Type B pancreatic cell (in vitro differentiated cells): ENCODE measurements at places on chromosomes 3 and 15.

- no peak overlapping the region for H3K4me3 ChIP-seq
- DNase-seq, result no peak
- H3K36me3 ChIP-seq, result no peaks in the 10 kb centered on the region
Measured at GRCh38 chr3:103629391-103629790, 1194.6 kb downstream of the ZPLD1 start.

GRCh38 chr3:122415104-122415744, 638 bp downstream of the WDR5B start:
- H3K27ac ChIP-seq, result peak overlapping the region; percentile 99
- no peak for DNase-seq
- H3K36me3 ChIP-seq, result peaks cover 12% of the 10 kb centered on the region
- peaks cover 25% of the 10 kb centered on the region for H3K4me1 ChIP-seq
- H3K4me3 ChIP-seq, result peak overlapping the region; percentile 99
- H3K27me3 ChIP-seq, result peaks cover 3% of the 10 kb centered on the region

DNA sequence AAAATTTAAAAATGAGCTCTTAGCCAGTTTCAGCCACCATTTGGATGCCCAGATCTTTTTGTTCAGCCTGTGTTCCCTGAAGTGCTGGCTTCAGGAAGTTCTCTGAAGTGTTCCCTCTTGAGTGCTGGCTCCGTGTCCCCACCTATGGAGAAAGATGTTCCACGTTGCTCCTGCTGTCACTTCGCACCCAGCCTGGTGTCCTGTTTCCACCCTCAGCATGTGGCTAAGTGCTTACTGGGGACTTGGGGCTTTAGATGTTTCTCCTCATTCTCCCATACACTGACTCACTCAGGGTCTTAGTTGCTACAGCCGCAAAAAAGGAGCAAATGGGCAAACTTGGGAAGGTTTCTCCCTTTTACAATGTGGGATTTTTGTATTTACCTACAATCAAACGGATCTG, 16.6 kb downstream of the CHCHD6 start:
- H3K4me1 ChIP-seq, result peaks cover 13% of the 10 kb centered on the region
- H3K36me3 ChIP-seq, result peaks cover 6% of the 10 kb centered on the region
- DNase-seq, result no peak
- no peaks in the 10 kb centered on the region for H3K27me3 ChIP-seq
- no peak overlapping the region for H3K4me3 ChIP-seq

DNA sequence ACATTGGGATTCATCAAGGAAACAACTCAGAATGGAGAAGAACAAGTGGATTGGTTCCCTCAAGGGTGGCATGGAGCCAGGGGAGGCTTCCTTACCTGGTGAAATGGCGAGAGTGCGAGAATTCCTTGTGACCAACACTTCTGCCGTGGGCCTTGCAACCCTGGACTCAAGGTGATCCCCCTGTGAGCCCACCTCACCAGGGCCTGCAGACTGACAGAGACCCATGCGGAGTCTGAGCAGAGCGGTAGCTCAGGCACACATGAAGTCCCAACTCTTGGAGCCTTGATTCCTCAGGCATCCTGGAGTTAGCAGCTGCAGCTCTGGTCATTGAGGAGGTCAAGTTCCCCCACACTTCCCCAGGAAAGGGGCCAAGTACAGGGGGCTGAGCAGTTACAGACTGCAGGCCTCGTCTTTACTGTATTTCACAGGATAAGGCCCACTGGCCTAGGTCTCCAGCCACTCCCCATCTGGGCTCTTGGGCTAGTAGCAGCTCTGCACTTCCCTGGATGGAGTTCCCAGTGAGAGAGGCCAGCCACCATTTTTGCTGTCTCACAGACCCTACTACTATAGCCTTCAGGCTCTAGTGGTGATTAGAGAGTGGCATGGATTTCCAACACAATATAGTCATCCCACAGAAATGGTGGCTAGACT, 269.5 kb upstream of the DCBLD2 start:
- no peaks in the 10 kb centered on the region for H3K4me1 ChIP-seq
- no peak overlapping the region for H3K4me3 ChIP-seq
- no peak overlapping the region for H3K27ac ChIP-seq
- DNase-seq, result no peak
- H3K36me3 ChIP-seq, result no peaks in the 10 kb centered on the region

DNA sequence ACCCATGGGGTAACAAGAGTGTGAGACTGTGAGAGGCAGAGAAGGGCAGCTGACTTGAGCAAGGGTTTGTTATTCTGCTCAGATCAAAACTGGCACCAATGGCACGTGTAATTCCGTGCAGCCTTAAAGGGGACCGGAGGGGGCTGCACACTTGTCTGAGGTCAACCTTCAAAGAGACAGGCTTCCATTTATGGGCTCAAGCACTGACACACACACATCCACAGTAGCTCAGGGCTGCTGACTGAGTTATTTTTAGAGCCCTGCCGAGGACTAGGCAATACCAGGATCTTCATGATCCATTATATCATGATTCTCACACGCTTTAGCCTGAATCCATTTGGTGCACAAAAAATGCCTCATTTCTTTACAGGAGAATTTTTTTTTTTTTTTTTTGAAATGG, 20.6 kb upstream of the SPTBN5 start:
- H3K27ac ChIP-seq, result no peak overlapping the region
- no peak for DNase-seq
- peaks cover 23% of the 10 kb centered on the region for H3K36me3 ChIP-seq
- H3K27me3 ChIP-seq, result no peaks in the 10 kb centered on the region
- H3K4me1 ChIP-seq, result peaks cover 20% of the 10 kb centered on the region

DNA sequence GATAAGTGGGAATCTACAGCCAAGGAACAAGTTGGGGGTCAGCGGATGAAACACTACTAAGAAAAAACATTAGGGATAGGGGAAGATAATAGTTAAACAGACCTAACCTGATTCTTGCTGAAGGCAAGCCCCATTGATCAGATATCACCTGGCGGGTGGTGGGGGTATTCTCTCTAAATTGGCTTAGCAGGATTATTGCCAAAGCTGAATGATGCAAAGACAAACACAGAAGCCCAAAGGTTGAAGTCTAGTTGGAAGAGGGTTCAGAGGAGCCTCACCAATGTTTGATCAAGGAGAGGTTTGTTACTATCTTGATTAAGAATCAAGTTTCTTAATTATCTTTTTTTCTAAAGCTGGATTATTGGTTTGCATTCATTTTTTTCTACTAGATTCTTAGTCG, 371.9 kb upstream of the CNTN4 start:
- no peaks in the 10 kb centered on the region for H3K4me1 ChIP-seq
- DNase-seq, result no peak
- H3K4me3 ChIP-seq, result no peak overlapping the region
- H3K27me3 ChIP-seq, result no peaks in the 10 kb centered on the region

GRCh38 chr15:49155834-49156627, 632 bp upstream of the COPS2 start:
- peaks cover 45% of the 10 kb centered on the region for H3K4me1 ChIP-seq
- DNase-seq, result no peak
- no peaks in the 10 kb centered on the region for H3K36me3 ChIP-seq

DNA sequence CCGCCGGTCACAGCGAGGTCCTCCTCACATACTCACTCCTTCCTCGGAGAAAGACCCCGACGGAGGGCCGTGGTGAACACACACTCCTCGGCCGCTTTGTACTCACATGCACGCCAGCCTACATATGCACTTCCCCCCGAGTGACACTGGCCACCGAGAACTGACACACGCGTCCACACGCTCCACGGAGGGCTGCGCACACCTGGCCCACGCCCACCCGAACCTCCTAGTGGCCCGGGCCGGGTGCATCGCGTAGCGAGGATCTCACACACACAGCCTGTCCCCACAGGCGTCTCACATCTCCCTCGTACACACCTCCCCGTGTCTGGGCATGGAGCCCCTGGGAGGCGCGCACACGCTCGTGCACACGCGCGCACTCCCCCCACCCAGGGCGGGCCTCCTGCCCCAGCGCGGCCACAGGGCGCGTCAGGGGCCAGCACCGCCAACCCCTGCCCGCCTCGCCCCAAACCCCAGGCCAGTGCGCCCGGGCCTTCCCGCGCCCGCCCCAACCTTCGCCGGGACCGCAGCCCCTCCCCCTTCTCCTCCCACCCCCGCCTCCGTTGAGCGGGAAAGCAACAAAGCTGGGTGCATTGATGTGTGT, 411 bp upstream of the C3orf70 start:
- peak overlapping the region; percentile 90 for H3K4me3 ChIP-seq
- H3K4me1 ChIP-seq, result peaks cover 6% of the 10 kb centered on the region
- peaks cover 46% of the 10 kb centered on the region for H3K27me3 ChIP-seq
- H3K36me3 ChIP-seq, result no peaks in the 10 kb centered on the region

GRCh38 chr3:172170841-172171240, 131.5 kb downstream of the FNDC3B start:
- H3K4me1 ChIP-seq, result peaks cover 41% of the 10 kb centered on the region
- H3K36me3 ChIP-seq, result no peaks in the 10 kb centered on the region
- DNase-seq, result no peak

DNA sequence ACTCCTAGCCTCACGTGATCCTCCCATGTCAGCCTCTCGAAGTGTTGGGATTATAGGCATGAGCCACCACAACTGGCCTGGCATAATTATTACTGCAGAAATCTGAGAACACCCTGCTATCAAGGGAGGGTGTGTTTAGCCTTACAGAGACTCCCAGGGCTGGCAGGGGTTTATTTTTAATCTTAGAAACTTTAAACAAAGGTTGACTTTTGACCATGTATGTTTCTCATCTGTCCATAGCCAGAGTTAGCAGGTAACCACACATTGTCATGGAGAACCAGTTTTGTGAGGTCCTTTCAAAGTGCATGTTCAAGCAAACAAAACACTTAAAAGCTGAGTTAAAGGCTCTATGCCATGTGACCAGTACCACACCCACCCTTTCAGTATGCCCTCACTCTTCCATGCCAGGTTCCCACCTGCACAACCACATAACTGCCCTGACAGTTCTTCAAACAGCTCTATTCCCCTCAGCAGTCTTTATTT, 11.1 kb downstream of the SIAH2 start:
- H3K4me1 ChIP-seq, result peaks cover 27% of the 10 kb centered on the region
- H3K4me3 ChIP-seq, result no peak overlapping the region
- peak overlapping the region; percentile 67 for H3K27ac ChIP-seq
- peaks cover 9% of the 10 kb centered on the region for H3K36me3 ChIP-seq
- no peaks in the 10 kb centered on the region for H3K27me3 ChIP-seq

DNA sequence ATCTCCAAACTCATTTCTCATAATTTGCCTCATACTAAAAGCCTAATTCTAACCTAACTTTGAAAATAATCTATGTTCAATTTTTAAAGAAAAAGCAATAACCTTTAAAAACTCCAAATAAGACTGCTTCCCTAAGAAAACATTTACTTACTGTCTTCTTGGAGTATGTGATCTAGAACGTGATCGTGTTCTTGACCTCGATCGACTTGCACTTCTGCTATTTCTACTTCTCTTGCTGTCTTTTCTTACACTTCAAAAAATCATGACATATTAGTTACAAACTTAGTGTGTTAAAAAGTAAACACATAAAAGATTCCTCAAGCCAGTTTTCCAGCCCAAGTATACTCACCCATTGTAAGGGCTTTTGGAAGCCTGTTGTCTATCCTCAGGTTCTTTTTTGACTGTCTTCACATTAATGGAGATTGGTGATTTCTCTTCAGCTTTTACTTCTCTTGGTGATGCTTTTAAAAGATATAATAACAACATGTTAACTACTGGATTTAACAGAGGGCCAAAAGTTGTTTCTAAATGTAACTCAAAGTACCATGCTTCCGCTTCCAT, 10.7 kb downstream of the CCNL1 start:
- no peaks in the 10 kb centered on the region for H3K27me3 ChIP-seq
- peaks cover 6% of the 10 kb centered on the region for H3K4me1 ChIP-seq
- DNase-seq, result no peak
- H3K4me3 ChIP-seq, result no peak overlapping the region

- no peaks in the 10 kb centered on the region for H3K36me3 ChIP-seq
- H3K27ac ChIP-seq, result no peak overlapping the region
- H3K4me3 ChIP-seq, result no peak overlapping the region
- no peak for DNase-seq
- no peaks in the 10 kb centered on the region for H3K4me1 ChIP-seq
- no peaks in the 10 kb centered on the region for H3K27me3 ChIP-seq
Measured at GRCh38 chr3:26932752-26933151, 310.2 kb downstream of the LRRC3B start.

DNA sequence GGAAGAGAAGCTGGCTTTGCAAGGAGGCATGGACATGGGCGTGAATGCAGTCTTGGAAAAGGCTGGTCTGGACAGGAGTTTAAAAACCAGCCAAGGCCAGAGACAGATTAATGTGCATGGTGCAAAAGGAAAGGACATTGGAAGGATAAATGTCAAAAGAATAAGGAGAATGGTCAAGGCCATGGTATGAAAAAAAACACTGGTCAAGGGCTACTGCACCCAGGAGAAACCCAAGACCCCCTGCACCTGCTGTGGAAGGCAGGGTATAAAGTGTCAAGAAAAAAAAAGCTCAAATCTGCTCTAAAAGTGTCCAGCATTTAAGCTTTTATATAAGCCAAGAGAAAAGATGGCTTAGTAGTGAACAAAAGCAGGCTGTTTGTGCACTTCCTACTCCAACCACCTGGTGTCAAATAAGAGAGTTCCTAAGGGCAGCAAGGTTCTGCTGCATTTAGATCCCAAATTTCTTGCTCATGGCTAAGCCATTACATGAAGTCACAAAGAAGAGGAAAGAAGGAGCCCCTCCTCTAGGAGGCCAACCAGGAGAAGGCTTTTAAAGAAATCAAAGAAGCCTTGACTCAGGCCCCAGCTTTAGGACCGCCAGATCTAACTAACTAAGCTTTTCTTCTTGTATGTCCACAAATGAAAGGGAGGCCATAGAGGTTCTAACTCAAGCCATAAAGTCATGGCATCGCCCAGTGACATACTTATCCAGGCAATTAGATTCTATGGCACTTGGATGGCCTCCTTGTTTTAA, 16.9 kb downstream of the CCR4 start:
- H3K27ac ChIP-seq, result no peak overlapping the region
- H3K4me1 ChIP-seq, result peaks cover 7% of the 10 kb centered on the region
- no peak for DNase-seq

DNA sequence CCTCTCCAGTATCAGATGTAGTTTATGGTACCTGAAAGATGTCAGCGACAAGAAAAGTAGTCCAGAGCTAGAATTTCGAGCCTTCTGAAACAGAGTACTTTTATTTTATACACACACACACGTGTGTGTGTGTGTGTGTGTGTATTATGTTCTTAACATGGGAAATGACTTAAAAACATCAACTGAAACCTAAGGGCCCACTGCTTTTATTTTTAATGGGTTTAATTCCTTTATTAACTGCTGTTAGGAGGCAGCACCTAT, 1.9 kb downstream of the TCF12 start:
- no peaks in the 10 kb centered on the region for H3K27me3 ChIP-seq
- peak overlapping the region; percentile 94 for H3K4me3 ChIP-seq
- peaks cover 23% of the 10 kb centered on the region for H3K4me1 ChIP-seq
- H3K36me3 ChIP-seq, result peaks cover 36% of the 10 kb centered on the region

GRCh38 chr3:125121246-125122010, 65.6 kb upstream of the HEG1 start:
- no peak overlapping the region for H3K27ac ChIP-seq
- H3K4me1 ChIP-seq, result peaks cover 44% of the 10 kb centered on the region
- peaks cover 30% of the 10 kb centered on the region for H3K27me3 ChIP-seq

GRCh38 chr3:130907966-130908365, 14.1 kb downstream of the ATP2C1 start:
- H3K27me3 ChIP-seq, result no peaks in the 10 kb centered on the region
- H3K27ac ChIP-seq, result no peak overlapping the region
- peaks cover 12% of the 10 kb centered on the region for H3K4me1 ChIP-seq
- DNase-seq, result no peak
